ENCODE measurements at places on chromosomes 3 and 15.

DNA sequence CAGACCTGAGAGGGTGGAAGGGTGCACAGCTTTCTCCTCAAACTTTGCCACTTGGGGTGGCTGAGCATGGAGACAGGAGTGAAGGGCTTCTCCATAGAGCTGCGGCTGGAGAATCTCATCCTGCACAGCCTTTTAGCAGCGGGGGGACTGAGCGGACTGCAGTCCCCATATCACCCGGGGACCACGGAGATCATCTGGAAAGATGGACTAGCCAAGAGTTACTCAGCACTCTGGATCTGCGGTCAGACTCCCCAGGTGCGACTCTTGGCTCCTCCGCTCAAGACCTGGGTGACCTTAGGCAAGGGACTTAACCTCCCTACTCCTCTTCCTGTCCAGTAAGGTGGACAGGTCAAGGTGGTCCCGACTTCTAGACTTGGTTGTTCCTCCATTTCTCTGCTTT lies 125.8 kb upstream of the MEF2A start:
- no peak for DNase-seq

DNA sequence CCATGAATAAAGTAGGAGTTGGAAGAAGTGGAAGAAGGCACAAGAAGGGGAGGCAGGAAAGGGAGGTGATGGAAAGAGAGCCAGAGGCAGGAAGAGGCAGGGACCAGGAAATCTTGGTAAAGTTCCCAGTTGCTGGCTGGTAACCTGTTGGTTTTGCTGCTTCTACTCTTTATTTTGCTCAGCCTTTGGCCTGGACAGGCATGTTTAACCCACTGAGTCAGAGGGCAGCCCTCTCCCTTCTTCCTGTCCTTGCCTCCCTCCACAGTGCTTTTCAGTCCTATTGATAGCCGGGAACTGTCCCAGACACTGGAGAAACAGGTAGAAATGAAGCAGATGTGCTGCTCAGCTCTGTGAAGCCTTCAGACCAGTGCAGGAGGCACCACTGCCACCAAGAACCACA lies 43.4 kb upstream of the APEH start:
- DNase-seq, result no peak

GRCh38 chr3:189144645-189145044 lies 27.1 kb upstream of the TPRG1 start:
- peak; percentile 9 for DNase-seq

GRCh38 chr15:31156226-31156625 lies 54.7 kb upstream of the TRPM1 start:
- DNase-seq, result no peak

DNA sequence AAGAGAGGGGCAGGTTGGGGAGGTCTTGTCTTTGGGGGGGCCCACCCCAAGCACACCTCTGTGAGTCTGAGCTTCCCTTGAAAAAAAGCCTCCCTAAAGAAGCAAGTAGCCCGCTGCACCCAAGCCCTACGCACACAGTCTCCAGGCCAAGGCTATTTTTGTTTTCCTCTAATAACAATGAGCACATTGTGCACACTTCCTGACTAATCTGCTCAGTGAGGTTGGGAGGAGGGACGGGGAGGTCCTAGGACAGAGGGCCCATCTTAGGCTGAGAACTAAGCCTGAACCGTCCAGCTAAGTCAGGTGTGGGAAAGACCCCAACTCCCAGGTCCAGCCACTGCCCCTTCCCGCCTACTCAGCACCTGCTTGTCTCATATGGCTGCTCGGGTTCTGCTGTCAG lies 87.2 kb downstream of the HMG20A start:
- no peak for DNase-seq

GRCh38 chr3:101518421-101518871 lies 5.4 kb upstream of the SENP7 start:
- DNase-seq, result peak; percentile 93

- no peak for DNase-seq
Observed at GRCh38 chr15:71559098-71559497, 251.3 kb upstream of the NR2E3 start.

DNA sequence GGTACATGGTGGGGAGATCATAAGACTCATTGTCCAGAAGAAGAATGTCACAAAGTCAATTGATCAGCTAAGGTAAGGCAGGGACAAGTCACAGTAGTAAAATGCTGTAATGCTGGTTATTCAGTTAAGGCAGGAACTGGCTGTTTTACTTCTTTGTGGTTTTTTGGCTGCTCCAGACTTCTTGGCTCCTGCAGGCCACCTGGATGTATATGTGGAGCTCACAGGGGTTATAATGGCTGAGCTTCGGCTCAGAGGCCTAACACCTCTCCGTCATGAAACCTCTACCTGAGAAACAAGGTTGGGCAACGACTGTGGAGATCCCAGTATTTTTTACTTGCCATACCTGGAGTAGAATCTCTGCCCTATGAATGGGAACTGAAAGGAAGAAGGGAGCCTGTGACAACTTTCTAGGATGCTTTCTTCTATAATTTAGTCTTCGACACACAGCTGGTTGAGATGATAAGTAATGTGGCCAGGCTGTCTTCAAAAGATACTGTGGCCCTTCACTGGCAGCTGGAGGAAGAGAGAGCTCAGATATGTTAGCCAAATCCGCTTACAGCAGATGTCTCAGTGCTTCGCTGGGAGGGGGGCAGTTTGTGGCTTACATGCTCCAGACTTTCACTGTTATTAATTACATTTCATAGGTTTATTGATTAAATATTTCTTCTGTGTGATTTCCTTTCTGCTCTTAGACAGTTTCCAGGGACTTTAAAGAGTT lies 887.8 kb downstream of the IGSF11 start:
- DNase-seq, result no peak

DNA sequence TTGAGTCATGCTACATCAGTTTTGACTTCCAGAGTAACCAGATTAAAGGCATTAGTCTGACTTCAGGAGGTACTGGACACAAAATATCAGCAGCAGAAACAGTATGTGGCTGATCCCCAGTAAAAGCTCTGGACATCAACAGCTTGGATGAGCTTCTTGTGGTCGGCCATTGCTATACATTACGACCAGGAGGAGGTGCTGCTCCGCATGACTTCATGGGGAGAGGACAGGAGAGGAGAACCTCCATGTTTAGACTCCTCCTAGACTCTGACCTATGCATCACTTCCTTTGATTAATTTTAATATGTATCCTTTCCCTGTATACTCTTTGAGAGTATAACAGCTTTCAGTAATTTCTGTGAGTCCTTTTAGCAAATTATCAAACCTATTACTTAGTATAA lies 285.6 kb upstream of the ARHGEF26 start:
- DNase-seq, result peak; percentile 6

DNA sequence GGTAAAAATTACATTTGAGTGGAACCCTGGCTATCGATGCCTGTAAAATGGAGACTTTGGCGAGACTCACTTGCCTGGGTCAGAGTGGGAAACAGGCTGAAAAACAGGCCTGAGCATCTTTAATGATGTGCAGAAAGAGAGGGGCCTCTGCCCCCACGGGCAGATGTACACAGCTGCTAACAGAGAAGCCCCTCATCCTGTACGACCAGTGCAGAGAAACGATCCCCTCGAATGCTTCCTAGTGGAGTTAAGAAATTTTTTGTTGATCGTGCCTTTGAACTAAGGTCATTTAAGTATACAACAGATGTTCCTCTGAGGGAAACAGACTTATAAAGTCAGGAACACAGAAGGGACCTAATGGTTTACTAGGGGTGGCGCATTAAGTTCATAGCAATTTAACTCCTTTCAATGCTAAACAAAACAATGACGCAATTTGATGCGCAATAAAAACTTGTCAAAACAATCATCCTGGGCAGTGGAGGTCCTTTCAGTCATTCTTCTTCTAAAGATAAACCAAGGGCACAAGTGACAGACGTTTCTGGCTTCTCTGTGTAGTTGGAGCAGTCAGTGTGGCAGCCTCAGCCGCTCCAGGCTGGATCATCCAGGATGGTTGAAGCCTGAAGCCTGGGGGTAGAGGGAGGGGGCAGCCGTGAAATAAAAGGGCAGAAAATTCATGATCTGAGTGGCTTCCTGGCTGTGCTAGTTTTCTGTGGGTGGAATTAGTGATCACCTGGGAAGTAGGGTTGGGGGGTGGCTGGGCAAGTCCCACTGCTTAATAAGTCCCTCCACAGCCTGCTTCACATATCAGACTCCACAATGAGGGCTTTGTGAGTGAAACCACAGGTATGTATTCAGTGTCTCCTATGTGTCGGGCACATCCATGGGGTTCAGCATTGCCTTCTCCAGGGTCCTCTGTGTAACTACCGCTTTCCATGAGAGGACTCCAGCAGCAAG lies 50.8 kb upstream of the MRPS22 start:
- DNase-seq, result no peak

DNA sequence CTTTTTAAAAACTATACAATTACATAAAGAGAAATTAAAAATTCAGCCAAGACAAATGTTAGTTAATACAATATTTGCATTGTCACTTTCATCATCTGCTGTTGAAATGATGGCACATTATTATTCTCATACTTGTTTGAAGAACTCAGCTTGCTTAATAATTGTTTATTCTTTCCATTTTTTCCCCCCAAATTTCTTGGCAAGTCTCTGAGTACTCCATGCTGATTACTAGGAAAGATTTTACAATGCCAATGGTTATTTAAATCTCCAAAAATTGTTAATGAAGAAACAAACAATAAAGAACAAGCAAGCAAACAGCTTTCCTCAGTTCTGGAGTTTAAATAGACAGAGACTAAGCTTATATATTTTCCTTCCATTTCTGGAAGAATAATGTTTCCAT lies 15.1 kb upstream of the STXBP5L start:
- no peak for DNase-seq

DNA sequence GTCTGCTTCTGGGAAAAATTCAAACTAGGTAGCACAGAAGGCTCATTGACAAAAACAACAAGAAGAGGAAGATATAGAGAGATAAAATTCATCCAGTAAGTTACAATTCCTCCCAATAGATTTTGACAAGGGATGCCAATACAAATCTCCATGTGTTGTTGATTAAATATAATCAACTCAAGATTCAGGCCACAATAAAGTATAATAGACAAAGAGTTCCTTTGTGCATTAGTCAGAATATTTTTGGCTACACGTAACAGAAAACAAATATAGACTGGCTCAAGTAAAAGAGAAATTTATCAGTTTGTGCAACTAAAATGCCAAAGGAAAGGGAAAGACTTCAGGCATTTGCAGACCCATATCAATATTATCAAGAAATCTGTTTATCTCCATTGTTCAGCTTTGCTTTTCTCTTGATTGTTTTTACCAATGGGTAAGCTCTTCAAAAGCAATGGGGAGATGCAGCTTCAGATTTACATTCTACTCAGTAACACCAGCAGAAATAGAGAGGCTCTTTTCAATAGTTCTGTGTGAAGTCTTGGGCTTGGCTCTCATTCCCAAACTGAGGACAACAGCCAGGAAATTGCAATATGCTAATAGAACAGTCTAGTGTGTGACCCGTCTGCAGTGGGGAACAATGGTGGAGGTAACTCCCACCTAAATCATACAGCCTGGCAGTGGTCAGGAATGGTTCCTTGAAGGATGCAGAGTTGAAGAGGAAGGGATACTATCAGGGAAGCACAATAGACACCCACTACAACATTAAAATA lies 77.6 kb upstream of the PROK2 start:
- no peak for DNase-seq

- no peak for DNase-seq
Observed at GRCh38 chr3:193865896-193866480, 270.0 kb upstream of the HES1 start.

DNA sequence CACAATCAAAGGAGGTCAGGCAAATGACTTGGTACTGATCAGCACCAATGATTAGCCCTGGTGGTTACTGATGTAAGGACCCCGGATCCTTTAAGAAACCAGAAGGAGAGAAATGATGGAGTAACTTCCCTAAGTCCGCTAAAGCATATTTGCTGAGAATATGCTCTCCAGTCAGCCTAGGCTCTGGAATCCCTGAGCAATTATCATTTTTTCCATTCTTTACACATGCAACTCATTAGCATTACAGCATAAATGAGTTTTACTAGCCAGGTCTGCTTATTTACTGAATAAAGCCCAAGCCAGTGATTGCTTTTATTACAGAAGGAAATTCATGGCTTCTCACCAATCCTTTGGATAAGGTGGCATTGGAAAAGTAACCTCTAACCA lies 139.2 kb upstream of the WNT5A start:
- DNase-seq, result no peak

GRCh38 chr3:1093217-1093616 lies 393 bp downstream of the CNTN6 start:
- no peak for DNase-seq

GRCh38 chr3:111610612-111611054 lies 15.5 kb upstream of the ZBED2 start:
- no peak for DNase-seq

DNA sequence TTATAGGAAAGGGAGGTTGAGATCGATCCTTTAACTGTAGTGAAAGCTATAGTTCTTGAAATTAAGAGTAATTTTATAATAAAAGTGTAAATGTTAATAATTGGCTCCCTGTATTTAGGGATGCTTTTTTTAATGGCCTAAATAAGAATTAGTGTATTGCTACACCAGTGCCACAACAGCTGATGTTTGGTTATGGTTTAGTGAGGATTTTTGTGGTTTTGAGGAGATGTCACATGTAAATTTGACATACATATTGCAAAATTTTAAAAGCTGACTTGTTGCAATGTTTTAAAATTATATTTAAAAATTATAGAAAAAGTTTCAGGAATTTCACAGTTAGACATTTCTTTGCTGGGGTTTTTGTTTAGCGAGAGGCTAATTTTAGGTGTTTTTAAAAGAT lies 3.9 kb downstream of the TSC22D2 start:
- DNase-seq, result no peak
